Kidney (tissue), 22 donors: ENCODE measurements at places on chromosomes 2 and 18. TPM values are rescaled to one million over a fixed set of nuclear protein-coding genes. Genes with fewer than 3 reads are reported as not detected.

Gene PIK3C3
- 70.7 TPM for total RNA-seq

DNA sequence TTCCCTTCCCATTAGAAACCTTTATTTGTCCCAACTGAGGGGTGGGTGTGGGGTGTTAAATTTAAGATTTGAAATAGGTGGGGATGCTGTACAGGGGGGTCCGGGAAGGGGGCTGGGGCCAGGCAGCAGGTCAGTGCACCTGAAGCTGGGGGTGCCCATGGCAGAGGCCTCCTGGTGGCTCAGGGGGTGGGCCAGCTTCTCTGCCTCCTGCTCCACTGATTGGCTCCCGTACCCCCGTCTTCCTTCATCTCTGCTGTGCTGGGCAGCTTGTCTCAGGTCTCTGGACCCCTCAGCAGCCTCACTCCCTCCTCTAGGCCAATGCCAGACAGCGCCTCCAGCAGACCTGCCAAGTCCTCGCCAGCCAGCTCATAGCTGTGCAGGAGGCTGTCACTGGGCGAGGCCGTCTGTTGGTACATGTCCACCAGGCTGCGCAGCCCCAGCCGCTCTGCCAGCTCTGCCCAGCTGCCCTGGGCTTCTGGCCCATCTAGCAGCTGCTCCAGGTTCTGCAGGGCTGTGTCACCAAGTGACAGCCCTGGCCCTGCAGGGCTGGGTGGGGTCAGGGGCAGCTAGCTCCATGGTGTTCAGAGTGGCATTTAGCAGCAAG is 2.0 kb upstream of the ANKRD62 start:
- no peak for DNase-seq

GRCh38 chr2:5319493-5319892 is 372.7 kb upstream of the SOX11 start:
- DNase-seq, result no peak

GRCh38 chr2:16189029-16189835 is 248.9 kb downstream of the MYCN start:
- peak; percentile 95 for DNase-seq

GRCh38 chr2:2174956-2175355 is 156.1 kb downstream of the MYT1L start:
- no peak for DNase-seq

DNA sequence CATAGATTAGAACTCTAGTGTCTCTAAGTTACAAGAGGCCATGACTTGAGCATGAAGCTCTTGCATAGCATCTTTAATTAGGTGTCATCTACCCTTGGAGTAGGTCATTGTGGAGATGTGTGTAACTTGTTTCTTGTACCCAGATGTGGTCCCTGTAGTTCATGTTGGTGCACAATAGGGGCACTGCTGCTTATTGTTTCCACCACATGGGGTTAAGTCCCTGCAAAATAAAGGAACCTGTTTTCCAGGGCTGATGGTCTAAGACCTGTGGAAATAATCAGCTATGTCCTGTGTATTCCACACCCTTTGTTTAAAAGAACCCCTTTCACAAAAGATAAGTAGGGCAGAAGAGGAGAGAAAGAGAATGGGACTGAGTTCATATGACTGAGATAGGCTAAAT is 28.6 kb downstream of the ASXL3 start:
- no peak for DNase-seq

DNA sequence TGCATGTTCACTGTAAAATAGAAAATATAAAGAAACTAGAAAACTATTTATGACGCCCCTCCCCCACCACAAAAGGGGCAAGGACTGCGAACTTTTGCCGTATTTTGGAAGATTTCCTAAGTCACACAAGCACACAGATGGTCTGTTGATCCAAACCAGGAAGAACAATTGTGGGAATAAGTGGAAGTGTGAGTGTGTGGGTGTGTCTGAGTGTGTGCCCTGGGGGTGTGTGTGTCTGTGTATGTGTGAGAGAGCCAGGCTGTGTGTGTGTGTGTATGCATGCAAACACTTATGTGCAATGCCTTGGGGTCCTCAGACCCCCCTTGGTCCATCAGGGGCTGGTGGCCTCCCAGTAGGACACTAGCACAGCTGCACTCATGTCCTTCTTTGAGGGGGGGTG is 43.1 kb downstream of the HPCAL1 start:
- DNase-seq, result no peak

DNA sequence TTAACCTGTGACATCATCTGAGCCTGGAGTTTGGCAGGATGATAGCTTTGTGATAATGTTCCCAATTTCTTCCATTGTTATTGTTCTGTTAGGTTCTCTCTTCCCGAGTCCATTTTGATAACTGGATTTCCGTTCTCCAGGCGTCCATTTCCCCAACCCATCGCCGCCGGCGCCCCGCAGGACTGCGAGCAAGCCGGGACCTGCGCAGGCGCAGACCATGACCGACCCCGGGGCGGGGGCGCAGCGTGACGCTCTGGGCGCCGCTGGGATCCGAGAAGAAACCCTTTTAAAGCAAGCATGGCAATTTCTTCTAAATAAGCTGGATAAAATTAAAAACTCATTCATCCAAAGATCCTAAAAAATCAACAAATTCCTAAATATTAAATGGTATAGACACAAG is at the start of gene SLC25A52:
SLC25A52 (minus strand) TSS at position 186 of the 400 bp plus-strand sequence. CDS start 219 bp downstream, outside the sequence.
- DNase-seq, result no peak

GRCh38 chr2:158473719-158474392 is 17.1 kb downstream of the PKP4 start:
- DNase-seq, result no peak

GRCh38 chr2:236787885-236788284 is 218.3 kb downstream of the ACKR3 start:
- no peak for DNase-seq

DNA sequence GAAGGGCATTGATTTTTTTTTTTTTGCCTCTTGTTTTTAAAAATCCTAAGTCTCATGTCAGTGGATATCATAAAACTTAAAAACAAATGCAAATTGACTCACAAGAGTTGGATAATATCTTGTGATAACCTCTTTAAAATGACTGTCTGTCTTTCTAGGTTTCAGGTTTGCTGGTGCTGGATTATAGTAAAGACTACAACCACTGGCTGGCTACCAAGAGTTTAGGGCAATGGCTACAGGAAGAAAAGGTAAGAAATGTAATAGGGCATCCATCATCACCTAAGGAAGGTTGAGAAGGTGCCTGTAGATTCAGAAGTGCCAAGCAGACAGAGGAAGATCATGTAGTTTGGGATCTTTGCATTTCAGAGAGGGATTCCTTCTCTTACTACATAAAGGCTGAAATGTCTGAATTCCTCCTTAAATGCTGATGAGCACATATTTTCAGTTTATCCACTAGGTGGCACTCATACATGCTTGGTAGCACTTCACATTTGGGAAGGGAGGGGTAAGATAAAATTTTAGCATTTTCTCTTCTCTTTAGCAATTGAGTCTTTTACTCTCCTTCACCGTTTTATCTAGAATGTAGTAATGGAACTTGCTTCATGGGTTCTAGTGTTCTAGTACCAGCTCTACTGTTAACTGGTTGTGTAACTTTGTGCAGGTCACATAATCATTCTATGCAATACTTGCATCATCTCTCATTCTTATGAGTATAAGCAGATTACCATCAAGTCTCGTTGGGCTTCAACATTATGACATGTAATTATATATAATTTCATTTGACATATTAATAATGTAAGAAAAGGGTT is 21.1 kb downstream of the CPS1 start:
- DNase-seq, result peak; percentile 44

Gene TMEM87B
- total RNA-seq, result 21.9 TPM

Gene ST8SIA5
- total RNA-seq, result 1.4 TPM

DNA sequence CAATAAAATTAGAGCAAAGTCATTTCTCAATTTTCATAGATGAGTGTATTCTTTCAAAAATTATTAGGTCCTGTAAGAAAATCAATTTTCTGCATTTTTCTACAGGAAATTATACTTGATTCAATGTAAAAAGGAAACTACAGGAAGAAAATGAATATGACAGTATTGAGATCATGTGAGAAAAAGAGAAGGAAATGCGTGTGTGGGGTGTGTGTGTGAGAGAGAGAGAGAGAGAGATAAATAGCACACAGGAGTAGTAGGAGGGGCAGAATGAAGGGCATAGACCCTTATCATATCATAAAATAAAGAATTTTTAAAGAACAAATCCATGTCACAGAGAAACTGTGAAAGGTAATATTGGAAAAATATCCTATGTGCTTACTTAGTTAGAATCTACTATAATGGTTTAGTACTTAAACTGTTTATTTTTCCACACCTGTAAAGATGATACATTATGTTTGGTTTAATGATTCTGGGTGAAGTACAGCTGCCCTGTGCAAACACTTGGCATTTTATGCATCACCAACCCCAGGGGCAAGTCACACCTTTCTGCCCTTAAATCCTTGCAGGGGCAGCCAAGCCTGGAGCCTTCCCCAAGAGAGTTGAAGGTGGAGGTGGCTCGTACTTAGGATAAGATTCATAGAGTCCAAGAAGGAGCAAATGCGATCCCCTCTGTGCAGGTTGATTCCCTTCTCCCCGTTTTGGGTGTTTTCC is 276.4 kb downstream of the TGIF1 start:
- DNase-seq, result no peak

DNA sequence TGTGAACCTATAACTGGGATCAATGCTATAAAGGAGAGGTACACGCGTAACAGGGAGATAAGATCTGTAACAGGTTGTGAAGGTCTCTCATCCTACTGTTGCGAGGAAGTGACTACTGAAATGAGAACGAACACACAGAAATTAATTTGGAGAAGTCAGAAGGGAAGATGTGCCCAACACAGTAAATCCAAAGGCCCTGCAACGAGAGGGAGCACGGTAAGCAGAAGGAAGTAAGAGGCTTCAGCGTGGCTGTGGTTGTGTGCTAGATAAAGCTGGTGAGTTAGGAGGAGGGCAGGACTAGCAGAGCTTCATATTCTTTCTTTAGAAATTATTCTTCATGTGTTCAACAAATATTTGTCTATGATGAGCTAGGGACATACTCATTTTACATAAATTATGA is 2.5 kb upstream of the ATG16L1 start:
- DNase-seq, result no peak

- no peak for DNase-seq
Measured at GRCh38 chr2:154195644-154196195, 324.0 kb downstream of the GALNT13 start.

Gene KLHL29
- total RNA-seq, result 10.5 TPM

- DNase-seq, result no peak
Measured at GRCh38 chr18:22200611-22201225, 31.3 kb downstream of the GATA6 start.

DNA sequence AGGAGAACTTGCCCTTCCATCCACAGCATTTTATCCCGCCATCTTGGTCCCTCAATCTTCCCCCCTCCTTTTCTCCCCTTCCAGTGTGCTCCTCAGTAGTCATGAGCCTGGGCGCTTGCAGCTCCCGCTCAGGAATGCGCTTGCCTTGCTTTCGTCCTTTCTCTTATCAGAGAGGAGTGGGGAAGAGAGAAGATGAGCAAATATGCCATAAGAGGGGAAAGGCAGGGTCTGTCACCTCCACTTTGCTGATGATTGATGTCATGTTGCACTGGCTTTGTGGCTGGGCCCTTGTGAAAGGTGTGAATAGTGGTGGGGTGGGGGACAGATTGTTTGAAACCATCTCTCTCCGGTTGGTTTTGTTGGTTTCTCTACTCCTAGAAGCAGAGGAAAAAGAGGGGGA is 569.3 kb downstream of the TNS1 start:
- peak; percentile 54 for DNase-seq

Gene SRBD1
- total RNA-seq, result 19.5 TPM

Gene CD207
- 0.66 TPM for total RNA-seq

DNA sequence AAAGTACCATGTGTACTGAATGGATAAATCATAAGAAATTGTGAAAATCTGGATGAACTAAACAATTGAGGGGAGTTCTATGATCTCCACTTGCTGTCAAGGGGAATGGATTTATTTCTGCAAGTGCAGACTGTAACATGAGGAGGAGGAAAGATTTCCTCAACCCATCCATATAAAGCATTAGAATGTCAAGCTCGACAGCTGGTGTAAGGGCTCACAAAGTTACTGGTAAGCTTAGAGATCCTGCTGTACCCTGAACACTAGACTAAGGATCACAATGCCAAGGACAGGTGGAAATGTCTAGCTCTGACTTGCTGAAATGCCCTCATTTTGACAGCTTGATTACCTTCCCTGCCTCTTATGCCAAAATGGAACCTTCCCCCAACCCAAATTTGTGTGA is 125.3 kb downstream of the TCF4 start:
- DNase-seq, result peak; percentile 79

DNA sequence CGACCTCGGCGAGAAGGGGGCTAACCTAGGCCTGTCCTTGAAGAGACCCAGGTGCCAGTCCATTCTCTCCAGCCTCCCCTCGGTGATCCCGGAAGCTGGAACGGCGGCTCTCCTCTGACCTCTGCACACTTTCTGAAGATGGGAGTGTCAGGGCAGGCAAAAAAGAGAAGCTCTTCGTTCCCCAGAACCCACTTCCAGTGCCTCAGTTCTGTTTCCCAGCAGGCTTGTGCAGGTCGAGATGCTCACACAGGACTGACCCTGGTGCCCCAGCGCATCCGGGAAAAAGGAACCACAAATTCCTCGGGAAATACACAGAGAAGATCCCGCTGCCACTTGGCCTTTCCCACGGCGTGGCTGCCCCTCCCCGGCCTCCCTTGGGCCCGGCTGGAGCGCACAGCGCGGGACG is 681 bp upstream of the PTPN18 start:
- DNase-seq, result peak; percentile 7

DNA sequence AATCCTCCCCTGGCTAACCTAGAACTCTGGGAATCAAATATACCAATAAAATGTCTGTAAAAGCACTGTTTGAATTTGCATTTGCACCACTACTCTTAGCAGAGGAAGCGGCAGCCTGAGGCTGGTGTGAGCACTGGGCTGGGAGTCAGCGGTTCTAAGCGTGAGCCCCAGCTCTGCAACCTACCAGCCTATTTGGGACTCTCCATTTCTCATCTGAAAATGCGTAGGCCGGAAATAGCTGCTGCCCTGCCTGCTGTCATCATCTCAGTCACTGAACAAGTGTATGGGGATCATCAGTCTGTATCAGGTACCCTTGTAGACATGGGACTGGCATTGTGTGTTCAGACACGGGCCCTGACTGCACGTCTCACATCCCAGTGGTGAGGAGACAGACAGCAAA is 194.3 kb downstream of the ANKRD30B start:
- DNase-seq, result no peak

Gene CSRNP3
- total RNA-seq, result 6.4 TPM

Gene ANKRD30B
- not detected for total RNA-seq

GRCh38 chr18:62614494-62614893 is 91.7 kb downstream of the ZCCHC2 start:
- no peak for DNase-seq

DNA sequence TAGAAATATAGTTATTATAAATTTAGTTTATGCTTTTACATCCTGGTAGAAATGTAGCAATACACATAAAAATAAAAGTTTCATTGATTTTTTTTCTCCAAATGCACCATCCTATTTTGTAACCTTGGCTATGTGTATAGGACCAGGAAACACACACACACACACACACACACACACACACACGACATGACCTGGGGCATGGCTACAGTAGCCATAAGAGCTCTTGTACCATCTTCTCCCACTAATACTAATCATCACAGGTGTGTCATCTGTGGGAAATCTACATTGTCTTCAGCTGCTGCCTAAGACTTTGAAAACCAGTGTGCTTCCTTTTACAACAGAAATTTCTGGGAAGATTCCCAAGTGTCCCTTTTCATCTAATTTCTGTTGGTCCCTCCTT is 144.3 kb downstream of the MCFD2 start:
- no peak for DNase-seq

Gene MAP3K20
- total RNA-seq, result 25.6 TPM

Gene CYP20A1
- total RNA-seq, result 41.2 TPM

Gene TUBA3E
- not detected for total RNA-seq
